ENCODE measurements at places on chromosomes 4 and X. TPM values are rescaled to one million over a fixed set of nuclear protein-coding genes. Genes with fewer than 3 reads are reported as not detected.

DGKK gene
- 0.19 TPM for total RNA-seq

GRCh38 chr4:37732526-37733186, 46.5 kb upstream of the RELL1 start:
- peaks cover 13% of the 10 kb centered on the region for H3K4me1 ChIP-seq
- DNase-seq = no peak
- no peak overlapping the region for H3K4me3 ChIP-seq
- H3K27ac ChIP-seq = no peak overlapping the region
- H3K36me3 ChIP-seq = no peaks in the 10 kb centered on the region

FAM53A gene
- 10.3 TPM for total RNA-seq

F8A2 gene
- total RNA-seq = not detected

DNA sequence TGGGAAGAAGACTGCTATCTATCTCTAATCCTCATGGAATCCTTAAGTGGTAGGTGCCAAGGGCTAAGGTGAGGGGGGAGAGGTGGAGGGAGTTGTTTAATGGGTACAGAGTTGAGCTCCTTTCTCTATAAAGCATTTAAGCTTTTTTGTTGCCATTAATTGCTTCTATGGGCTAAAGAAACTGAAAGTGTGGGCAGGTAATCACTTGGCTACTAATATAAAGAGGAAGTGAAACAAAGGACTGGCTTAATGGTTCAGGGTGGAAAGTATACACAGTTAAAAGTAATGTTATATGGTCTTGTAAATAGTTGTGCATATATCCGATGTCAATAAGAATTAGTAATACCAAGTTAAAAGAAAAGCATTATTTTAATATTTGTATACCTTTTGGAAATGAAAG, 83.9 kb downstream of the POLA1 start:
- H3K4me3 ChIP-seq = no peak overlapping the region
- H3K36me3 ChIP-seq = peaks cover 11% of the 10 kb centered on the region
- no peak for DNase-seq
- H3K4me1 ChIP-seq = peaks cover 12% of the 10 kb centered on the region
- H3K27ac ChIP-seq = no peak overlapping the region
- H3K27me3 ChIP-seq = no peaks in the 10 kb centered on the region

DNA sequence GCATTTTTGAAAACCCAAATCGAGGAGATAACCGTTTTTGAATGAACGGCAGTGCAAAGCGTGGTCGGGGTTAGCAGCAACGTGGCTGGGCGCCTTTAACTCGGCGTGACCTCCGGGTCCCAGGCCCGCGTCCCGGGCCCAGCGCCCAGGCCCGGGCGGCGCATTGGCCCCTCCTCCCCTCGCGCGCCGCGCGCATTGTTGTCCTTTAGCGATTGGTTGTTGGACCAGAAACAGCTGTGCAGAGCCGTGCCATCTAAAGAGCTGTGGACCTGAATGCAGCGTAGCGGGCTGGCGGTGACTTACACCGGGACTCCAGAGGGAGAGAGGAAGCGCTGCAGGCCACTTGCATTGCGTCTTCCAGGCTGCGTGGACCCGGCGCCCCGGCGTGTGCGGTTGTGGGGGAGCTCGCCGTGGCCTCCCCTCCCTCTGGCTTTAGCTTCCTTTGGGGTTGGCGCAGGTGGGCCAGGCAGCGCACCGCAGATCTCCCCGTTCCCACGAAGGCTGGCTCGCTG, at the start of gene STOX2:
Gene STOX2, plus strand, starts transcription at position 227 of the 512 bp plus-strand sequence. CDS start 1,484 bp downstream, outside the sequence.
- H3K4me1 ChIP-seq = peaks cover 17% of the 10 kb centered on the region
- peak; percentile 92 for DNase-seq
- H3K4me3 ChIP-seq = peak within 1 kb of the TSS; percentile 67
- H3K27ac ChIP-seq = peak within 1 kb of the TSS; percentile 27
- H3K36me3 ChIP-seq = no peaks in the 10 kb centered on the region
- H3K27me3 ChIP-seq = peaks cover 52% of the 10 kb centered on the region

MTCP1 gene
- total RNA-seq = 1.4 TPM

DNA sequence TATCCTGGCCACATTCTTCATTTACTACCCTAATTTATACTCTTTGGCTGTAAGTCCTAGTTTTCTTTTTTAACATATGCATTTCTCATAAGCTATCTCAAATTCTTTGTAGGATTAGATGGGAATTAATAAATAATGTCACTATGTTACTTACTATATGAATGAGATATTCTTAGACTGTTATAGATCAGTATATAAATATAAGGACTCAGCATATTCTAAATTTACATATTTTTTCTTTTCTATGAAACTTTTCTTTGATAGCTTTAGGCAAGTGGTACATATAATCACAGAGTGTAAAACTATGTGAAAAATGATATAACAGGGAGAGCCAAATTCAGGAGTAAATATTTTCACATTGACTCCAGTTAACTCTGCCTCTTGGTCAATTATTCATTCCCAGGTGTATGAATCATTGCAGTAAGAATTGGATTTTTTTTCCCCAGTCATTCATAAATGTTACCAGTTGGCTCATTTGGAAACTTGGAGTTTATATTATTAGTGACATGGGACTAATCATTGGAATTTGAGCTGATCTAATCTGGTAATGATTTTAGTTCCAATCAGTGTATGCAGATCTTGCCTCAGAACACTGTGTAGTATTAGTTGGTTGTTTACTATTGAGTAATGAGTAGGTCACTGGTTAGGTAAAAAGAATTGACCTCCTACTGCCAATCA, 25.3 kb downstream of the FHIP1A start:
- no peak for DNase-seq
- no peak overlapping the region for H3K4me3 ChIP-seq
- peaks cover 21% of the 10 kb centered on the region for H3K4me1 ChIP-seq
- H3K36me3 ChIP-seq = no peaks in the 10 kb centered on the region

GRCh38 chrX:12973561-12974304, 1.2 kb upstream of the TMSB4X start:
- DNase-seq = peak; percentile 5
- H3K4me1 ChIP-seq = peaks cover 33% of the 10 kb centered on the region
- H3K27ac ChIP-seq = no peak overlapping the region
- H3K4me3 ChIP-seq = peak overlapping the region; percentile 97

SFRP2 gene
- total RNA-seq = 86.1 TPM

DNA sequence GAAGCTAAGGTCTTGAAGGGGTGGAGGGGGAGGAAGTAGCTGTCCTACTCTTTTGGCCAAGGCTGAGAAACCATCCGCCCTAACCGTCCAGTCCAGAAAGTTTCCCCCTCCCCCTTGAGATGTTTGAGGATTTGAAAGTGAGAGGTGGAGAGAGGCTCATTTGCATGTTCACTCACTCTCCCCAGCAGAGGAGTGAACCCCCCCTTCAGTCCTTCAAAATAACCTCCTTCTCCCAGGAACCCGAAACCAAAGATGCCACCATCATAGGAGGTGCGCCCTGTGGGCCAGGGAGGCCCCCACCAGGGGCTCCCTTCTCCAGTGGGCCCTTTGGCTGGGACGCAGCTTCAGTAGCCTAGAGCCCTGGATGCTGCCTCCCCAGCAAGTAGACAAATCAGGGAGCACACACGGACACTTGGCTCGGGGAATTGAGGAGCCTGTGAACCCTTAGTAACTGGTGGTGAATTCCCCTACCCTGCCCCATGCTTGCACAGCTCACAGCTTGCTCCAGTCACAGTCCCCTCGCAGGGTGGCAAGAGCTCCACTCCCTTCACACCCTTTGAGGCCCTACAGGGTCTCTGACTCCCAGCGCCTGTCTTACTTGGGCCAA, 25.6 kb downstream of the ELF4 start:
- H3K4me3 ChIP-seq = no peak overlapping the region
- no peak for DNase-seq
- H3K36me3 ChIP-seq = no peaks in the 10 kb centered on the region
- H3K27ac ChIP-seq = no peak overlapping the region

ZFP42 gene
- 36.4 TPM for total RNA-seq

PABPC1L2A gene
- total RNA-seq = not detected

- no peaks in the 10 kb centered on the region for H3K27me3 ChIP-seq
- H3K36me3 ChIP-seq = no peaks in the 10 kb centered on the region
- no peak overlapping the region for H3K27ac ChIP-seq
- no peak overlapping the region for H3K4me3 ChIP-seq
Measured at GRCh38 chr4:152815078-152815477, 35.3 kb downstream of the ARFIP1 start.

FGF5 gene
- not detected for total RNA-seq

DNA sequence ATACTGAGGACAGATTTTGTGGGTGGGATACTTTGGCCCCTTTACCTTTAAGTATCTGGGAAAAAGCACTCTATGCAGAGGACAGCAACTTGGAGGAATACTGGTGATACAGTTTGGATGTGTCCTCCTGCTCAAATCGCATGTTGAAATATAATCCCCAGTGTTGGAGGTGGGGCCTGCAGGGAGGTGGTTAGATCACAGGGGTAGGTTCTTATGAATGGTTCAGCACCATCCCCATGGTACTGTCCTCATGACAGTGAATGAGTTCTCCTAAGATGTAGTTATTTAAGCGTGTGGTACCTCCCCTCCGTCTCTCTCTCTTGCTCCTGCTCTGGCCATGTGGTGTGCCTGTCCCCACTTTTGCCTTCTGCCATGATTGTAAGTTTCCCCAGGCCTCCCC, 24.6 kb downstream of the GPAT3 start:
- no peaks in the 10 kb centered on the region for H3K4me1 ChIP-seq
- no peak overlapping the region for H3K4me3 ChIP-seq
- DNase-seq = no peak
- H3K36me3 ChIP-seq = no peaks in the 10 kb centered on the region
- no peak overlapping the region for H3K27ac ChIP-seq
- H3K27me3 ChIP-seq = no peaks in the 10 kb centered on the region

UGT2B11 gene
- total RNA-seq = not detected

DNA sequence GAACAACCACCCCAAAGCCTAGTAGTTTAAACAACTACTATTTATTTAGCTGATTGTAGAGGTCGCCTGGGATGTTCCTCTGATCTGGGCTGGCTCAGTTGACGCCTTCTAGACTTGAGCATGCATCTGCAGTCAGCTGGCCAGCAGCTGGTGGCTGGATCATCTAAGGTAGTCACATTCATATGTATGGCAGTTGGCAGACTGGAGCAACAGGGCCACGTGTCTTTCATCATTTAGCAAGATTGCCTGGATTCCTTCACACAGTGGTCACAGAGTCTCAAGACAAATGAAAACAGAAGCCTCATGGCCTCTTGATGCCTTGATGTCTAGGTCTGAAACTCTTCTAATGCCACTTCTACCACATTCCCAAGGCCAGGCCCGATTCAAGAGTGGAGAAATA, 220.6 kb upstream of the S100G start:
- no peaks in the 10 kb centered on the region for H3K4me1 ChIP-seq
- H3K4me3 ChIP-seq = no peak overlapping the region
- DNase-seq = no peak
- H3K36me3 ChIP-seq = no peaks in the 10 kb centered on the region

IL15 gene
- total RNA-seq = not detected

- DNase-seq = no peak
- no peaks in the 10 kb centered on the region for H3K36me3 ChIP-seq
- no peak overlapping the region for H3K4me3 ChIP-seq
- no peaks in the 10 kb centered on the region for H3K27me3 ChIP-seq
- no peaks in the 10 kb centered on the region for H3K4me1 ChIP-seq
Measured at GRCh38 chrX:41259516-41259915, 74.4 kb upstream of the DDX3X start.

CHRDL1 gene
- total RNA-seq = 15.5 TPM

ADH5 gene
- total RNA-seq = 473 TPM

DNA sequence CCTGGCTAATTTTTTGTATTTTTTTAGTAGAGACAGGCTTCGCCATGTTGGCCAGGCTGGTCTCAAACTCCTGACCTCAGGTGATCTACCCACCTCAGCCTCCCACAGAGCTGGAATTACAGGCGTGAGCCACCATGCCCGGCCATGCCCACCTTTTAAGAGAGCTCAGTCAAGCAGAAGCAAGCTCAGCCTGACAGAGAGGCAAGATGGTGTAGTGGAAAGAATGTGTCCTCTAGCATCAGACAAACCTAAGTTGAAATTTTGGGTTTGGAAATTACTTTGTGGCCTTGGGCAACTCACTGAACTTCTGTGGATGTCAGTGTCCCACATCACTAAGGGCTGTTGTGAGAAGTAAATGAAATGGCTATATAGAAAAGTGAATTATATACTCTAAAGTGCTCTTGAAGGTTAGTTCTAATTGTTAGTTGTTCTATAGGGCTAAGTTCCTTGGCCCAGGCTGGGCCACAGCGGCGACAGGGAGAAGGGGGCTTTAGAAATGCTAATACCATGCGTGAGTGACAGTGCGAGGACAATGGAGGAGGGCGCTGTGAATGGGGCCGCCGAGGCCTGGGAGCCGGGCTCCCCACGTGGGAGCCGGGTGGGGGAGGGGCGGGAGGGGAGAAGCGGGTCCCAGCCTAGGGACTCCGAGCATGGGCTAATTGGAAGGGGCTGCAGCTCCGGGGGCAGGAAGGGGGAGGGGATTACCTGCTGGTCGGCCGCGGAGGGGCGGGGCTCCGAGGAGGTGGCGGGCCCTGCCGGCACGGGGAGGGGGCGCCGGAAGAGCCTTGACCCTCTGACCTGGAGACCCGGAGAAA, 15.6 kb downstream of the PJA1 start:
- peak; percentile 92 for DNase-seq
- H3K27ac ChIP-seq = peak overlapping the region; percentile 87
- peaks cover 18% of the 10 kb centered on the region for H3K4me1 ChIP-seq
- no peak overlapping the region for H3K4me3 ChIP-seq
- H3K36me3 ChIP-seq = no peaks in the 10 kb centered on the region
- H3K27me3 ChIP-seq = no peaks in the 10 kb centered on the region

DNA sequence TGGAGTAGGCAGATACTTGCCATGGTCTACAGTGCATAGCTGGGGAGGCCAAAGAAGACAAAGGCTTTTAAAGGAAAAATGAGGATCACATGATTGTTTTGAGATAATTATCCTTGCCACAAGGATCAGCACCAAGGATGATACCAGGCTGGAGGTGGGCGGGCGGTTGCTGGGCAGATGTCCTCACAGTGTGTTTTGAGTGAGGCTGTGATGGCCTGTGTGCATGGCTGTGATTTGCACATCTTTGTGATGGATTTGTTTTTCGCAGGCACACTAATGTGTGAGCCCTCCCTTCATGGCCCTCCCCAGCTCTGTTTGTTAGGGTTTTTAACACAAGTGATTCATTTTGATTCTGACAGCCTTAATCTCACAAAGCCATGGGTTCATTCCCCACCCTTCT, 46.8 kb downstream of the RGS12 start:
- peaks cover 14% of the 10 kb centered on the region for H3K4me1 ChIP-seq
- no peak for DNase-seq
- no peak overlapping the region for H3K27ac ChIP-seq
- H3K4me3 ChIP-seq = no peak overlapping the region
- H3K36me3 ChIP-seq = no peaks in the 10 kb centered on the region
- no peaks in the 10 kb centered on the region for H3K27me3 ChIP-seq

MAGEA4 gene
- total RNA-seq = not detected
